ENCODE measurements at places on chromosomes 12 and 14.

GRCh38 chr12:27545665-27546064 is 21.7 kb downstream of the PPFIBP1 start:
- DNase-seq = no peak

DNA sequence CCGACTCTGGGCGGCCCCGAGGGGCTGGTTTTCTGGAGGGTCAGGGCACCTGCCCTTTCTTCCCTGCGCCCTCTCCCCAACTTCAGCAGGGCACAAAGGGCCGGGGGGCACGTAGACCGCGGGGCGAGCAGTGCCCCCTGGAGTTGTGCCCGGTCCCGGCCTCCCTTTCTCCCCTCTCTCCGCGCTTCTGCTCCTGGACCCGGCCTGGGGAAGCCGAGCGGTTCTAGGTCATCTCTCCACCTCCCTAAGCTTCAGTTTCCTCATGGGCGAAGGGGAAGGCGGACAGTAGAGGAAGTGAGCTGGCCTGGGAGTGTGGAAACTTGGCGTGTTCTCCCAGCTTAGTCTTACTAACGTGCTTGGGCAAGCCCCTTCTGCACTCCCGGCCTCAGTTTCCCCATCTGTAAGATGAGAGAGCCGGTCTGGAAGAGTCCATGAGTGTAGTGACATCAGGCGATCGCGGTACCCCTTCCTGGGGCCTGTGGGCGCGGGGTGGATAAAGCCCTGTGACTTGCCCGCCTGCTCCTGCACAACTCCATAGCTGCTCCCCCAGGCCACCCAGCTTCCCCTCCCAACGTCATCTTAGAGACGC is 158.6 kb upstream of the PARP11 start:
- DNase-seq = peak; percentile 17

GRCh38 chr14:89912221-89912620 is 42.3 kb downstream of the EFCAB11 start:
- DNase-seq = no peak

GRCh38 chr14:24178399-24179178 is 6.7 kb downstream of the REC8 start:
- DNase-seq = no peak
